Ovary (tissue), 10 donors: ENCODE measurements at places on chromosomes 16 and 17. TPM values are rescaled to one million over a fixed set of nuclear protein-coding genes. Genes with fewer than 3 reads are reported as not detected.

Gene HS3ST3B1
- total RNA-seq = 6.9 TPM

Gene STXBP4
- total RNA-seq = 24.7 TPM

Gene ODAD4
- total RNA-seq = 11.0 TPM

Gene GRAP
- 3.4 TPM for total RNA-seq

DNA sequence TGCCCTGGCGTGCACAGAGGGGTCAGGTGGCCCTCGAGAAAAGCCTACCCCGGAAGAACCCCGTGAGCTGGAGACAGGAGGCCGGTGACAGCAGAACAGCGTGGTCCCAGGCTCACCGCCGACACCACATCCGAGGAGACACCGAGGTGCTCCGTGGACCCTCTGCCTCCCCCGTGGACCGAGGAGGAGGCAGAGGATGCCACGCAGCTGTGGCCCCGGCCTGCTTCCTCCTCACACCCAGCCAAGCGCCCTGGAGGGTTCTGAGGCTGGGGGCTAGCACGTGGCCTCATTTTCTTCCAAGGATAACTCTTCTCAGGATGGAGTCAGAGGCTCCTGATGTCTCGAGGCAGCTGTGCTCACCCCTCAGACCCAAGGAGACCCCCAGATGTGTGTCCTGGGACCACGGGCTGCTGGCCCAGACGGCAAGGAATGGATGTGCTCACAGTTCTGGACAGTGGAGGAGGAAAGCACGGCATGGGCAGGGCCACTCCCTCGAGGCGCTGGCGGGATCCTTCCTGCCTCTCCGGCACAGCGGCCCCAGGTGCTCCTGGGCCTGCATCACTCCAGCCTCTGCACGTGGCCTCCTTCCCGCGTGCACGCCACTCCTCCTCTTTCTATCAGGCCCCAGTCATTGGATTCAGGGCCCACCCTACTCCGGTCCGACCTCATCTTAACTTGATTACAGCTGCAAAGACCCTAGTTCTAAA, 4.4 kb upstream of the PVALEF start:
- no peak overlapping the region for H3K27ac ChIP-seq
- H3K27me3 ChIP-seq = no peaks in the 10 kb centered on the region
- DNase-seq = no peak
- no peaks in the 10 kb centered on the region for H3K36me3 ChIP-seq

DNA sequence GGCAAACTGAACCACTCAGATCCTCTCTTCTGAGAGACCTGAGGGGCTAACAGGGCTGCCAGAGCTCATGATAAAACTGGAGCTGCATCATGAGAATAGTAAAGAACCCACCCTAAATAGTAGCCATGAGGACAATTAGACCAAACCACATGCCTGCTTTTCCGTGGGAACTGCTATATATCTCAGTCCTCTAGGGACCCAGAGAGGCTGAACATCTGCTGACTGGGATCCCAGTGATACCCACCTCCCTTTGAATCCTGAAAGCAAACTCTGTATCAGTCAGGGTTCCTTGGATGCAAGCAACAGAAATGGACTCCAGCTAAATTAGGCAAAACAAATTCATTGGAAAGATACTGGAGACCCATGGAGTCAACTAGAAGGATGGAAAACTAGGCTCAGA, 6.5 kb downstream of the MT1X start:
- peaks cover 3% of the 10 kb centered on the region for H3K4me1 ChIP-seq
- no peaks in the 10 kb centered on the region for H3K36me3 ChIP-seq
- DNase-seq = no peak
- H3K27me3 ChIP-seq = no peaks in the 10 kb centered on the region
- H3K27ac ChIP-seq = no peak overlapping the region
- no peak overlapping the region for H3K4me3 ChIP-seq

DNA sequence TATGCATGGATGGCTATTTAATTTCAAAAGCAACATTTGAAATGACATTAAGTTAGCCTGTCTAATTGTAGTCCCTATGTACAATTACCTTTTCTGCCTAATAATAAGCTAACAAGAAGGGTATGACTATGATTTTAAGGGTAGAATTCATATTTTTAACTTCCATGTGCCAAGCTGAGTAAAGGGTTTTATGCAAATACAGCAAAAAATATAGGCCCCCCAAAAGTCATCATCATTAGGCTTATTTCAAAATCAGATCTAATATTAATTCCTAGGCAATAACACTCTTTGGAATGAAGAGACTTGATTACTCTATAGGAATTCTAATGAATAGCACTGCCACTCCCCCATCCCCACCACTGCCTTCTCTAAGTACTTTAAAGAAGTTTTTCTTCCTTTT, 155.9 kb upstream of the DYNLRB2 start:
- no peak overlapping the region for H3K27ac ChIP-seq
- no peak overlapping the region for H3K4me3 ChIP-seq
- no peaks in the 10 kb centered on the region for H3K27me3 ChIP-seq
- no peaks in the 10 kb centered on the region for H3K36me3 ChIP-seq
- no peak for DNase-seq
- H3K4me1 ChIP-seq = peaks cover 10% of the 10 kb centered on the region

GRCh38 chr17:10325031-10325695, 47.6 kb downstream of the MYH13 start:
- no peak for DNase-seq
- no peak overlapping the region for H3K27ac ChIP-seq
- H3K4me1 ChIP-seq = no peaks in the 10 kb centered on the region
- H3K4me3 ChIP-seq = no peak overlapping the region

DNA sequence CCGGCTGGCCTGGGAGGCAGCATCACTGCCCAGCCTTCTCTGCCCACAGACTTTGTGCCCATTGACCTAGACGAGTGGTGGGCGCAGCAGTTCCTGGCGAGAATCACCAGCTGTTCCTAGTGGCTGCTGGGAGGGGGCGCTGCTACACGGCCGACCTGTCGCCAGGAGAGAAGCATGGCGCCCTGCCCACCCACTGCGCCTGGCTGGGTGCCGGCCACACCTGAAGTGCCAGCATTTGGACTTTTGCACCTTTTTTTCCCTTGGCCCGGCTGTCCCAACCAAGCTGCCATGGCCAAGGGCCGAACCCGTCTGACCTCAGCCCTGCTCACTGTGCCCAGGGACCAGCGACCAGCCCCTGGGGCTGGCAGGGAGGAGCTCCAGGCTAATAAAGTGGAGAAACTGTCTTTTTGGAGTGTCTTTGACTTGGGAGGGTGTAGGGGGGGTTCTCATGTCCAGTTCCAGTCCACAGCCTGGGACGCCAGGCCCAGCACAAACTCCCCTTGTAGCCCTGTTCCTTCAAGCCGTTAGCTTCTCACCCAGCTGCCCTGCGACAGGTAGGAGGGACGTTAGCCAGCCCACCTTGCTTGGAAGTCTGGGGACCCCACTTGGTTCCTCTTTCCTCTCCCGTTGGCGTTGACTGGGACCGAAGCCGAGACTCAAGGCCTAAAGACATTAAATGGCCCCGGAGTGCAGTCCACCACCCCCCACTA, 939 bp upstream of the WDR90 start:
- H3K4me1 ChIP-seq = peaks cover 15% of the 10 kb centered on the region
- no peak for DNase-seq
- H3K36me3 ChIP-seq = no peaks in the 10 kb centered on the region
- H3K27ac ChIP-seq = peak overlapping the region; percentile 93
- H3K4me3 ChIP-seq = peak overlapping the region; percentile 71
- no peaks in the 10 kb centered on the region for H3K27me3 ChIP-seq
